ENCODE measurements at places on chromosomes 6 and 20. TPM values are rescaled to one million over a fixed set of nuclear protein-coding genes. Genes with fewer than 3 reads are reported as not detected.

- peak overlapping the region; percentile 26 for H3K27ac ChIP-seq
- peaks cover 24% of the 10 kb centered on the region for H3K4me1 ChIP-seq
- peak overlapping the region; percentile 64 for H3K4me3 ChIP-seq
Measured at GRCh38 chr6:52576392-52577021, 353 bp downstream of the TRAM2 start.

GRCh38 chr6:142543606-142544005 lies 241.8 kb downstream of the ADGRG6 start:
- peaks cover 10% of the 10 kb centered on the region for H3K36me3 ChIP-seq
- no peak overlapping the region for H3K27ac ChIP-seq
- H3K4me1 ChIP-seq = peaks cover 19% of the 10 kb centered on the region
- no peak for DNase-seq

DNA sequence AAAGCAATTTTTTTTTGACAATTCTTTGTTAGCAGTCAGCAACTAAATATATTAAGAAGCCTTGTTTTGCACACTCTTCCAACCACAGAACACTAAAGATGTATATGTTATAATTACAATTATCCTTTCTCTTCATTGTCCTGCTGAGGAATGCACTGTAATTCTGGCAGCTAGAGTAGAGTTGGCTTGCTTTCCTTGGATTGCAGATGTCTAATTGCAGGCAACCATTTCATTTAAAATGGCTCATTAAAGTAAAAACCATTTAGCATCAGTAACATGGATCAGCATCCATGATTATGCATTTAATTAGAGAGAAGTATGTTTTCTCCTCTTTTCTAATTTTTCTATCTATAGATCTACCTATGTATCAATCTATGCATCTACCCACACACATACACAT lies 335.4 kb downstream of the GRIK2 start:
- H3K36me3 ChIP-seq = no peaks in the 10 kb centered on the region
- no peak for DNase-seq
- H3K27ac ChIP-seq = no peak overlapping the region

DNA sequence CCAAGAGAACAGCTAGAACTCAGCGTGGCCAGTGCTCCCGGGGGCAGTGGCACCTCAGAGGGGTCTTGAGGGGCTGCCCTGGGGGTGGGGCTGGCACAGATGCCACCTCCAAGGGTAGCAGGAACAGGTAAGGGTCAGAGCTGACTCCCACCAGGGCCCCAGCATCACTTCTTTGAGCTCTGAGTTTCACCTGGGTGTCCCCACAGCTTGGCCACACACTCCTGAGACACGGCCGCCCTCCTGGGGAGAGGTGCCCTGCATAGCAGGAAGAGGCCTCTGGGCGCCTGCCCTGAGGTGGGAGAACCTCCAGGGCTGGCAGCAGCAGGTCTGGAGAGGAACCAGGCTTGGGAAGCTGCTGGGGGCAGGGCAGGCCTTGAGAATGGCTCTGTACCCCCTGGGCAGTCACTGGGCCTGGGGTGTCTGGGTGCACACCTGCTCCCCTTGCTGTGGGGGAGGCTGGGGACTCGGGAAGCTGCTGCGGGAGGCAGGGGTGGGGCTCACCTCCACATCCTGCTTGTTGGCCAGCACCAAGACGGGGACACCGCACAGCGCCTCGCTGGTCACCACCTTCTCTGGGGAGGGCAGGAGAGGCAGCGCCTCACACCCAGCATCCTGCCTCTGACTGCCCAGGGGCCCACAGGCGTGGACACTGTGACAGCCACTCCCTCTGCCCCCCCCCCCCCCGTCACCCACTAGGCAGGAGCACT lies 5.0 kb downstream of the TNFRSF6B start:
- peak; percentile 35 for DNase-seq
- H3K4me3 ChIP-seq = no peak overlapping the region
- H3K27me3 ChIP-seq = no peaks in the 10 kb centered on the region
- H3K4me1 ChIP-seq = peaks cover 8% of the 10 kb centered on the region
- H3K36me3 ChIP-seq = peaks cover 3% of the 10 kb centered on the region

GRCh38 chr20:53142225-53143127 lies 170.3 kb downstream of the TSHZ2 start:
- no peak for DNase-seq
- H3K27me3 ChIP-seq = no peaks in the 10 kb centered on the region
- H3K36me3 ChIP-seq = no peaks in the 10 kb centered on the region
- H3K4me1 ChIP-seq = peaks cover 9% of the 10 kb centered on the region

GRCh38 chr6:74587386-74587785 lies 618.5 kb downstream of the COL12A1 start:
- no peaks in the 10 kb centered on the region for H3K36me3 ChIP-seq
- H3K27me3 ChIP-seq = no peaks in the 10 kb centered on the region
- no peak overlapping the region for H3K4me3 ChIP-seq
- DNase-seq = no peak
- H3K27ac ChIP-seq = no peak overlapping the region
- H3K4me1 ChIP-seq = no peaks in the 10 kb centered on the region

- no peak overlapping the region for H3K4me3 ChIP-seq
- no peaks in the 10 kb centered on the region for H3K36me3 ChIP-seq
- DNase-seq = no peak
- no peaks in the 10 kb centered on the region for H3K4me1 ChIP-seq
Measured at GRCh38 chr6:121886223-121886830, 450.9 kb downstream of the GJA1 start.

GRCh38 chr6:109441069-109441816 lies 719 bp downstream of the SMPD2 start:
- H3K36me3 ChIP-seq = peaks cover 13% of the 10 kb centered on the region
- peak overlapping the region; percentile 80 for H3K27ac ChIP-seq
- H3K4me1 ChIP-seq = peaks cover 16% of the 10 kb centered on the region
- peak; percentile 58 for DNase-seq
- peak overlapping the region; percentile 93 for H3K4me3 ChIP-seq

- H3K4me3 ChIP-seq = no peak overlapping the region
- H3K27me3 ChIP-seq = peaks cover 2% of the 10 kb centered on the region
Measured at GRCh38 chr20:59787538-59787890, 145.9 kb downstream of the SYCP2 start.

DNA sequence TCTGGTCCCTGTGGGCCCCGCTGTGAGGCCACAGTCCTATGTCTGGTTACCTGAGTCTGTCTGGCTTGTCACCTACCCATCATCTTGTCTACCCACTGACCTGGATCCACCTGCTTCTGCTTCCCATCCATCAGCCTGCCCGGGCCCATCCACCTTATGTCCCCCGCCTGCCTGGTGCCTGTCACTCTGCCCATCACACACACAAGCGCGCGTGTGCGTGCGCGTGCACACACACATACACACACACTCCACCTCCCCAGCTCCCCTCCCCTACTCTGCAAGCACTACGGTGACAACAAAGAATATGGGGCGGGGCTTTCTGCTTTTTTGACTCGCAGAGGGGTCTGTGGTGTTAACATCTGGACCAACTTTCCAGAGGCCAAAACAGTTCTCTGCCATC lies 8.0 kb downstream of the CDH22 start:
- no peak overlapping the region for H3K27ac ChIP-seq
- peaks cover 11% of the 10 kb centered on the region for H3K27me3 ChIP-seq
- H3K36me3 ChIP-seq = no peaks in the 10 kb centered on the region
- H3K4me3 ChIP-seq = no peak overlapping the region
- H3K4me1 ChIP-seq = no peaks in the 10 kb centered on the region

GRCh38 chr6:7562769-7563168 lies 21.3 kb downstream of the DSP start:
- H3K27ac ChIP-seq = no peak overlapping the region
- H3K4me1 ChIP-seq = no peaks in the 10 kb centered on the region

DNA sequence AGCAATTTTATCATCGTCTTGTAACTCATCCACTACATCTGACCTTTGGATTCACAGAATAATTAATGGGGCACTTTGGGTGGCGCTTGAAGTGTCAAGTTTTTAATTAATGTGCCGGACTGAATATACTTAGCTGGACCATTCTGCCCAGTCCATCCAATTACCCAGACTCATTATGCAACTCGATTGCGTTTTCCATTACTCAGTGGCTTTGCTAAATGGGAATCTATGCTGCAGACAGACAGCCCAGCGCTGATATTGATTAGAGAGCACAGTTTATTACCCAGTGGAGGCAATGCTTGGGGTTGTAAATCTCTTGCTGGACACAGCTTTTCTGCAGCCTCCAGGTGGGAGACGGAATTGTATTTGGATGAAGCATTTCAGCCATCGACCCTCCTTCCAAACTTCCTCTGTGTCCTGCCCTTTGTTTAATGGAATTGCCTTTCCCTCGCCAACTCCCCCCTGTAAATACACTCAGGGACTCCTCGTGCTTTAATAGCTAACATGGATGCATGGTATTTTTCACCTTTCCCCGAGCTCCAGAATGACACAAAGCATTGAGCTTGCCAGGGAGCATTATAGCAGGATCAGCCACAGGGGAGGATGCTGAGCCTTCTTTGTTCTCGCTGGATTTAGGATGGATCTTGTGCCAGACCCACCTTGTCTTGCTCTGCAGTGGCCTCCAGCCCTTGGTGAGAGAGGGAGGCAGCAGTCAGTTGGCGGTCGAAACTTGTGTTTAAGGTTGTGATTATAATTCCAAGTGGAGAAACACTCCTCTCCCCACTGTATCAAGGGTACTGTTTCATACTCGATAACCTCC lies 59.7 kb downstream of the EDN3 start:
- no peaks in the 10 kb centered on the region for H3K36me3 ChIP-seq
- no peak for DNase-seq
- no peak overlapping the region for H3K27ac ChIP-seq
- no peaks in the 10 kb centered on the region for H3K4me1 ChIP-seq
- H3K4me3 ChIP-seq = no peak overlapping the region
- peaks cover 6% of the 10 kb centered on the region for H3K27me3 ChIP-seq

DNA sequence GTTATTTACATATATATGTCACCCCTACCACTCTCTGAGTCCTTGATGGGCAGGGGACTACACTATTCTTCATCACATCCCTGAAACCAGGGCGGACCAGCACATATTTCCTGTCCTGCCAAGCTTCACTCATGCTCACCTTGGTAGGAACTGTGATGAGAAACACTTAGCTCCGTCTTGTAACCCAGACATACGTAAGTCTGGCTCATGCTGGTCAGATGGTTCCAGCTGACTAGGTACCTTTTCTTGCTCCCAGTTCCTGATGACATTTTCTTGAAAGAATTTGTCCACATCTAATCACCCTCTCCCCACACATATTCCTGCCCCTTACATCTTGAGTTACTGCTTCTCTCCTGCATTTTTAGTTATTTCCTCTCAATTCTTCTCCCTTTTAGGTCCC lies 122.2 kb upstream of the MYLIP start:
- no peaks in the 10 kb centered on the region for H3K36me3 ChIP-seq
- no peaks in the 10 kb centered on the region for H3K4me1 ChIP-seq
- H3K27ac ChIP-seq = no peak overlapping the region

DNA sequence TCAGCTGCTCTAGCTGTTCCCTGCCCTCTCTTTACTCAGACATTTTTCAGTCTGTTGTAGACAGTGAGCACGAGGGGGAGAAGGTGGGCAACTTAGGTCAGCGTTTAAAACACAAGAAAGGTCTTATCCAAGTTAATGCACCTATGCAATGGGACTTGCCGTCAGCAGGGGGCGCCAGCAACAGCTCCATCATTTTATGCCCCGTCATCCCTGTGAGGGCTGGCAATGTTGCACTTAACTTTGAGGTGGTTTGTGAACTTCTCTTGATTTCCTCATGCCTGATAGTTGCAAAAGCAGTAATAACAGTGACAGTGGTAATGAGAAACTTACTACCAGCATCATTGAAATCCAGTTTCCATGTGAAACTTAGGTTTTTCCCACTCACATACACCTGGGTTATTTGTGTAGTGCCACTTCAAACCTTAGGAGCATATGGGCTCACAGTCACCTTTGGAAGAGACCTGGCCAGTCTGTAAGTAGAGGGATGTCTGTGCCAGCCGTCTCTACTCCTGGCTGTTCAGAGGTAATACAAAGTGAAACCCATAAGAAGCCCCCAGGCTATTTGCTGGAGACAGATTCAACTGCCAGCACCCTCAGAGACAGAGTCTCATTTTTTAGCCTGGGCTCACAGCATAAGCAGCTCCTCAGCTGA lies 44.9 kb upstream of the ID1 start:
- peak; percentile 82 for DNase-seq
- H3K27ac ChIP-seq = peak overlapping the region; percentile 87
- peaks cover 21% of the 10 kb centered on the region for H3K36me3 ChIP-seq
- H3K27me3 ChIP-seq = no peaks in the 10 kb centered on the region
- peaks cover 16% of the 10 kb centered on the region for H3K4me1 ChIP-seq
- H3K4me3 ChIP-seq = no peak overlapping the region

GRCh38 chr20:19682249-19682648 lies 75.8 kb upstream of the RIN2 start:
- no peak overlapping the region for H3K27ac ChIP-seq
- no peak overlapping the region for H3K4me3 ChIP-seq
- no peak for DNase-seq
- no peaks in the 10 kb centered on the region for H3K36me3 ChIP-seq
- no peaks in the 10 kb centered on the region for H3K27me3 ChIP-seq
- no peaks in the 10 kb centered on the region for H3K4me1 ChIP-seq

GRCh38 chr6:24655215-24655614 lies 9.2 kb upstream of the KIAA0319 start:
- peaks cover 15% of the 10 kb centered on the region for H3K4me1 ChIP-seq
- no peaks in the 10 kb centered on the region for H3K27me3 ChIP-seq
- no peak overlapping the region for H3K4me3 ChIP-seq
- DNase-seq = no peak
- no peak overlapping the region for H3K27ac ChIP-seq

- peak overlapping the region; percentile 98 for H3K4me3 ChIP-seq
- H3K36me3 ChIP-seq = peaks cover 6% of the 10 kb centered on the region
- peaks cover 40% of the 10 kb centered on the region for H3K4me1 ChIP-seq
- peak overlapping the region; percentile 91 for H3K27ac ChIP-seq
- DNase-seq = peak; percentile 36
Measured at GRCh38 chr6:57173056-57173885, 1.1 kb downstream of the BAG2 start.

- DNase-seq = no peak
- no peak overlapping the region for H3K4me3 ChIP-seq
- H3K27ac ChIP-seq = no peak overlapping the region
- H3K4me1 ChIP-seq = peaks cover 1% of the 10 kb centered on the region
Measured at GRCh38 chr6:70592391-70593117, 25.8 kb downstream of the SDHAF4 start.

DNA sequence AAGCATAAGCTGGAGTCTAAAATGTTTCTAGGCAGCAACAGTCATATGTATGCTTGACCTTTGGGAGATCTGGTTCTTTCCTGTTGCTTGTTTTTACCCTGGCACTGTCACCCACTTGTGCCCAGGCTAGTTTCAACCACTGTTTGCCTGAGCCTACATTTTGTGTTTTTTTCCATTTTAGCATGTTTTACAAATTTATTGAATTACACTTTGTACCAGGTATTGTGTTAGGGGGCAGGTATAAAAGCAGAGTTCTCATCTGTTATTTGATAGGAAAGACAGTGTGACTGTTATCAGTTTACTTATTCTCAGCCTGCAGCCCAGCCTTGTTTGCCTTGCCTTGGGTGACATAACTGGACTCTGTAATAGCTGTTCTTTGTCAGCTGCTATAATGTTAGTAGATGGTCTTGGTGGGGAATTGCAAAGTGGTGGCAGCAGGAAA lies 147.0 kb downstream of the CDKAL1 start:
- H3K4me1 ChIP-seq = peaks cover 8% of the 10 kb centered on the region
- peak overlapping the region; percentile 36 for H3K4me3 ChIP-seq
- peaks cover 13% of the 10 kb centered on the region for H3K36me3 ChIP-seq
- H3K27ac ChIP-seq = no peak overlapping the region
- no peak for DNase-seq

Gene FHL5
- not detected for total RNA-seq

Gene BPI
- total RNA-seq = not detected

Gene SLC25A27
- 0.88 TPM for total RNA-seq

Gene GLP1R
- not detected for total RNA-seq

Gene PLG
- 0.69 TPM for total RNA-seq

Gene ZSCAN16
- 6.9 TPM for total RNA-seq

Measured in activated naive CD8-positive, alpha-beta T cell treated with anti-CD3 and anti-CD28 coated beads, Interleukin-2, amount 10 ng/mL, durations not matched to agents 7 days and 5 days (primary cell).